Esophagus squamous epithelium (tissue), 5 donors: ENCODE measurements at places on chromosomes 3 and 15.

- no peak for DNase-seq
These were observed 837.1 kb downstream of the AGBL1 start for GRCh38 chr15:86916671-86917360.

DNA sequence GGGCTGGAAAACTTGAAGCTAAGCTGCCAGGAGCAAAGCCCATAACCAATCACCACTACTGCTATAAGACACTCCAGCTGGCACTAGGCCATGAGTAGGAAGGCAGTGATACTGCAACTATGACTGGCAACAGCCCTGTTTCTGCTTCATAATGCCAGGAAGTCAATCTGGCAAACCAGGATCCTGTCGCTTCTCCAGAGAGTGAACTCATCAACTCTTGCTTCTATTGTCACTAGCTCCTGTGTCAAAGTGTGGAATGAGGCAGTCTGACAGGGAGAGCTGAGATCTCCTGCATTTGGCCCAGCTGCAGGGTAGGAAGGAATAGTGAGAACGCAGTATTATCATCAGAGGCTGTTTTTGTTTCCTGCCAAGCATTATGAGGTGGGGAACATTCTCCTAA lies 105.3 kb downstream of the CTNNB1 start:
- no peak for DNase-seq

DNA sequence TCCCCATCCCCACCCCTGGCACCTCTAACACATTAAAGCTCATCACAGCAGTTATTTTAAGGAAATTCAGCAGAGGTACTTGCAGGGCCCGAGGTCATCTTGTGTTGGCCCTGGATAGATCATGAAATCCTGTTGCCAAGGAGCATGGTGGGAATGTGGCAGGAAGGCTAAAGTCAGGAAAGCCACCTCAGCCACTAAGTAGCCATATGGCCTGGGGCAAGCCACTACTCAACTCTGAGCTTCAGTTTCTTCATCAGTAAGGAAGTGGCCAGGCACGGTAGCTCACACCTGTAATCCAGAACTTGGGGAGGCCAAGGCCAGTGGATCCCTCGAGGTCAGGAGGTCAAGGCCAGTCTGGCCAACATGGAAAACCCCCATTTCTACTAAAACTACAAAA lies 55.9 kb downstream of the LIPC start:
- no peak for DNase-seq

DNA sequence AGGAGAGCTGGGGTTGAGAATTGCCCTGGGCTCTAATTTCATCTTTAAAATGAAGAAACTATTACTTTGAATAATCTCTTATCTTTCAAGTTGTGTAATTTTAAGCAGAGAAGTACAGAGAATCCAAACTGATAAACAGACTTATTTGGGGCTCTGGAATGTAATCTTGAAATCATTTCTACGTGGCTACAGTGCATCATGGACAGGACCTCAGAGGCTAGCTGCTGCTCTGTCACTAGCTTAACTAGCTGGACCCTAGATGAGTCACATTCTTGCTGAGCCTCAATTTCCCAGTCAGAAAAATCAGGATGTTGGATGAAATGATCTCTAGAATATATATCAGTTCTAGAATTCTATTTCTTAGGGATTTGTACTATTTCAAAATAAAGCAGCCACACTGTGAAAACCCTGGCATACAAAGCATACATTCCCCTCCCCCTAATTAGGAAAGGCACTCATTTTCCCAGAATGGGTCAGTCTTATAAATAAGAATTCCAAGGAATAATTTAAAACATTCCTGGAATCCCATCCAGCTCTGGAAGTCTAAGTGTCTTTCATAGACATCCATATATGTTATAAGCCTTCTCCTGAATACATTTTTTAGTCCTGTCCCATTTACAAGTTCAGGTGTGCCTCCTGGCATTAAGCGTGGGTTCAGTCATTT lies 47.2 kb downstream of the RASGRP1 start:
- no peak for DNase-seq

- DNase-seq, result no peak
These were observed 39.0 kb upstream of the TRAK1 start for GRCh38 chr3:42052132-42052483.

- DNase-seq, result no peak
These were observed 384.7 kb downstream of the ZIC1 start for GRCh38 chr3:147793841-147794240.

DNA sequence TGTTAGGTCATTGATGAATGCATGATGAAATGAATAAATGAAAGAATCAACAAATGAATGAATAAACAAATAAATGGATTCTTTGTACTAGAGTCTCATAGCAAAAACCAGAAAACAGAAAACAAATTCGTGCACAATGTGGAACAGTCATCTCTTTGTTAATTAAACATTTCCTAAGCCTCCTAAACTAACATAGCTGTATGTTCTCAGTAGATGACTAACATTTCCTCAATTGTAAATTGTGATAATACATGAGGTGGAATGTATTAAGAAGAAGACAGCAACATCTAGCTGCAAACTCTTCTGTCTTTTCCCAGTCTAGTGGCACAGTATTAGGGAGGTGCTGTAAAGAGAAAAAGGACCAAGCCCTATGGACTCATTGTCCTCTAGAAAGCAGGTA lies 1021.0 kb downstream of the MCTP2 start:
- no peak for DNase-seq

DNA sequence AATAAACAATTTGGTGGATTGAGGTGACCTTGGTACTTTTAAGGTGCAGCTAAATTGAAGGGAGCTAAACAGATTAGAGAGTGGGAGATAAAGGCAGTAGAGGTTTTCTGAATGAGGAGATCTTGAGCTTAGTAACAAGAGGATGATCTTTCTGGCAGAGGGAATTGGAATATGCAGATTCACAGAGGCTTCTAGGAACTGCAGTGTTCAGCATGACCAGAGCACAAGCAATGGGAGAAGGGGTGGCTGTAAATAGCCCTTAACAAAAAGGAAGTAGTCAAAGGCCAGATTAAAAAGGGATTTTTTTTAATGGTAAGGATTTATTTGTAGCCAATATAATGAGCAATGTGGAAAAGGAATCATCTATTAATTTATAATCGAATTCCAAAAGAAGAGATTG lies 5.7 kb upstream of the BNIP2 start:
- DNase-seq, result no peak

DNA sequence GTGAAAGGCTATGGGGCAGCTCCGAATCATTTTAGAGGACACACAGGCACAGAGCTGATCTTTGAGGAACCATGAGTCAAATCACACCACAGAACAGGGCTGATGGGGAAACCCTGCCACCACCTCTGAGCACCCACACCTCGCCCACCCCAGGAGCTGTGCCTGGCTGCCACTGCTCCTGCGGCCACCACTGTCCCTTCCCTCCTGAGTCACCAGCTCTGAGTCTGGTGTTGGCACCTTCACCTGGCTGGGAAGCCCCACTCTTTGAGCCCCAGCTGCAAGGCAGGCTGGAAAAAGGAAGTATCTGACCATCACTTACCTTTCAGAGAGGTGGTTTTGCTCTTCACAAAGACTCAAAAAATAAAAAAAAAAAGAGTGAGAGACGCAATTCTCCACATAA lies 63.6 kb upstream of the MEF2A start:
- DNase-seq, result no peak

- no peak for DNase-seq
These were observed 60.5 kb upstream of the MINAR1 start for GRCh38 chr15:79371591-79371990.

DNA sequence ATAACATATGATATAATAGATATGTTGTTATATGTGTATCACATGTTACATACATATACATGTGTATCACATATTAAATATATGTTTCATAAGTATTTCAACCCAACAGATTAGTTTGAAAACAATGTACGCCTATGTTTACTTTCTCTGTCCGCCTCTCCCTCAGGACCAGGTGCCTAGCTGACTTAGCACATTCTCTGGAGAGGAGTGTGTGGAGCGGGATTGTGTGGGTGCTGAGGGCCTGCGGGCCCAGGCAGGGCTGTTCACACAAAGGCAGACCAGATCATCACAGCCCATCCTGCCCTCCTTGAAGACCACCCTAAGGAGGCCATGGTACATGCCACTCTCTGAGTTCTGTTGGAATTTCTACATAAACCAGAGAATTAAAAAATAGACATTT lies 81.0 kb downstream of the PLXNA1 start:
- DNase-seq, result no peak

DNA sequence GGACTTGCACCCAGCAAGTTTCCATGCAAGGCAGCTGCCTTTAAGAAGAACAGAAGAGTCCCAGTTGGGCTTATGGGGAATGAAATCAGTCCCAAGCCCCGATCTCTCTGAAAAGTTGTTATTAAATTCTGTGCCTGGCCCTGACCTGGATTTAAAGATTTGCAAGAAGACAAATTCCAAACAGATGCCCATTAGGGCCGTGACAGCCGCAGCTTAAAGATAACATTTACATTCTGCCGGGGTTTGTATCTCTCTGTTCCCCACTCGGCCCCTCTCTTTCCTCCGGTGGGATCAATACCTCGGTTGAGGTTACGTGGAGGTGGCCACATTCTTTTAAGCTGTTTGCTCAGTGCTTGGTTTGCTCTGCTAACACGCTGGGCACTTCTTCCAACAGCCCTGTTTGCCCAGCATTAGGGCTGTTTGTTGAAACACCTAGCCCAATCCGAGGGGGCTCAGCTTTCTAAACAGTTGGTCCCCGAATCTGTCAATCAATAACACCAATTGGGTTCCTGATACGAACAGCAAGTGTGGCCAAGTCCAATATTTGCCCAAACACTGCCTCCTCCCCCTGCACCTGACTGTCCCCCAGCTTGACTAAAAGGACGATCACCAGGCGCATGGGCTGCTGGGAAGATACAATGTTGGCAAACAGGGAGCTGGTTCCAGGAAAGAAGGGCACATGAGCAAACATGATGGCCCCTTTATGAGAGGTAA lies 108.6 kb downstream of the RPLP1 start:
- DNase-seq, result no peak

- no peak for DNase-seq
These were observed 36.7 kb upstream of the ZNF774 start for GRCh38 chr15:90315278-90315982.

GRCh38 chr15:53295574-53295973 lies 463.9 kb downstream of the WDR72 start:
- DNase-seq, result no peak

- no peak for DNase-seq
These were observed 81.8 kb downstream of the MYH15 start for GRCh38 chr3:108428586-108428985.

GRCh38 chr3:66200786-66201185 lies 20.0 kb upstream of the SLC25A26 start:
- no peak for DNase-seq

- DNase-seq, result no peak
These were observed 28.5 kb upstream of the SLC6A6 start for GRCh38 chr3:14373753-14374376.

- DNase-seq, result no peak
These were observed 106.0 kb downstream of the TNIK start for GRCh38 chr3:171354049-171354705.

DNA sequence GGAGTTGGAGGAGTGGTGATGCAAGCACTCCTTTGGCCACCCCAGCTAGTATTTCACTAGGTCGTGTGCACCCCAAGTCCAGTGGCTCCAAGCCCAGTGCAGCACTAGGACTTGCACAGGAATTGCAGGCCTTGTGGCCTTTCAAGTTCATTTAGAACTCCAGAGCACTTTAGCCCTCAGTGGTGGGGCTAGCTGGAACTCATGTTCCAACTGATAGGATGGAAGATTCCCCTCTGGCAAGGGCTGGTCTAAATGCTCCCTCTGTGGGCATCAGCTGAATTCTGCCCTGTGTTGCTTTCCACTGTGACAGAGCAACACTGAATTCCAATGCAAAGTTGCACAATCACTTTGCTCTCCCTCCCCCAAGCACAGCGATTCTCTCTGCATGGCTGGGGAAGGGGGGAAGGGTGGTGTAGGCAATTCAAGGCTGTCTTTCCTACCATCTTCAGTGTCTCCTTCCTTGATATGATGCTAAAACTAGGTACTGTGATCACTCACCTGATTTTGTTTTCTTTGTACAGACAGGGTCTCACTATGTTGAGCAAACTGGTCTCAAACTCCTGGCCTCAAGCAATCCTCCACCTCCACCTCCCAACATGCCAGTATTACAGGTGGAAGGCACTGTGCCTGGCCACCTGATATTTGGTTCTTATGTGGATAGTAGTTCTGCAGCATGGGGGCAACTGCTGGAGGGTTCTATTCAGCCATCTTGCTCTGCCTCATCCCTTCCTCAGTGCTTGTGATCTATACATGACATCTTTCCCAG lies 10.3 kb downstream of the USF3 start:
- no peak for DNase-seq

- DNase-seq, result no peak
These were observed 117.8 kb downstream of the WNT5A start for GRCh38 chr3:55369141-55369847.

DNA sequence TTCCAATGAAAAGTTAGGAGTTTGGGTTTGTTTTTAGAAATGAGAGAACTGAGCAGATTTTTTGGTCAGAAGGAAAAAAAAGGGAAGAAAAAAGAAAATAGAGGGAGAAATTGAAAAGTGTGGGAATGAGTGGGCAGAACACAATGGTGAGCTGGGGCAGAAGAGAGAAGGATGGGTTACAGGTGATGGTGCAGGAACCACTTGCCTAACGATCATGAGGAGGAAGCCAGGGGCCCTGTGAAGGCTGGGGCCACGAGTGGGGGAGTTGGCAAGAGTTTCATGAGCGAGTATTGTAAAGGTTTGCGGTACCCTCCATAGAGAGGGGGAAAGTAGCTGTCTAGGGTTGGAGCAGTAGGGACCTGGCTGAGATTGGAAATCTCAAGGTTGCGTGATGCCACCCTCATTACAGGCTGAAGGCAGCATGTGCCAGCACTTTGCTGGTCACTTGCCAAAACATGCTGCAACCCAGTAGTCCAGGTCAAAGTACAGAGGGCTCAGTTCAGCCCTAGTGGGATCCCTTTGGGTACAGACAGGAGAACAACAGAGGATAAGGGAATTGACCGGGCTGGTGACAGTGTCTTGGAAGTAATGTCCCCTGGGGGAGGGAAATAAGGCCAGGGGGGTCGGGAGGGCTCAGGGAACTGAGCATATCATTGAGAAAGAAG lies 6.6 kb downstream of the IVD start:
- DNase-seq, result no peak

GRCh38 chr3:144894576-144894975 lies 923.0 kb downstream of the DIPK2A start:
- DNase-seq, result no peak

- DNase-seq, result no peak
These were observed 324.5 kb upstream of the ROBO2 start for GRCh38 chr3:76715426-76715825.

DNA sequence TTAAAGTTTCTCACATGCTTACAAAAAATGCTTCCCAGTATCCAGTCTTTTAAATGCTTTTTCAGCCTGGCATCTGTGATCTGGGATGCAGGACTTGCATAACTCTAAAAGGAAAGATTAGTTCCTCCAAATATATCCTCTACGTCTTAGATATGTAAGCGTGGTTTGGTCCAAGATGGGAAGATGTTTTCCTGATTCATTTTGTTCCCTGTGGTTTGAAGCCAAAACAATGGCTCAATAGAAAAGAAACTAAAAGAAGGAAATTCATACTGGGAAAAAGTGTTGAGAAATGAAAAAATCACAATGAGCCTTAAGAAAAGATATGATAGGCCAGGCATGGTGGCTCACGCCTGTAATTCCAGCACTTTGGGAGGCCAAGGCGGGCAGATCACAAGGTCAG lies 1002.8 kb downstream of the NAALADL2 start:
- no peak for DNase-seq

GRCh38 chr3:105950881-105951600 lies 82.2 kb upstream of the CBLB start:
- DNase-seq, result no peak

GRCh38 chr3:135802171-135802570 lies 163.4 kb upstream of the PPP2R3A start:
- DNase-seq, result no peak

- DNase-seq, result no peak
These were observed 113.5 kb upstream of the BHLHE40 start for GRCh38 chr3:4865714-4866113.

GRCh38 chr3:183038757-183039156 lies 58.4 kb upstream of the DCUN1D1 start:
- no peak for DNase-seq
